Inflammatory macrophage treated with lipopolysaccharide for 1 hour (primary cell): ENCODE measurements at places on chromosomes 5 and 9.

DNA sequence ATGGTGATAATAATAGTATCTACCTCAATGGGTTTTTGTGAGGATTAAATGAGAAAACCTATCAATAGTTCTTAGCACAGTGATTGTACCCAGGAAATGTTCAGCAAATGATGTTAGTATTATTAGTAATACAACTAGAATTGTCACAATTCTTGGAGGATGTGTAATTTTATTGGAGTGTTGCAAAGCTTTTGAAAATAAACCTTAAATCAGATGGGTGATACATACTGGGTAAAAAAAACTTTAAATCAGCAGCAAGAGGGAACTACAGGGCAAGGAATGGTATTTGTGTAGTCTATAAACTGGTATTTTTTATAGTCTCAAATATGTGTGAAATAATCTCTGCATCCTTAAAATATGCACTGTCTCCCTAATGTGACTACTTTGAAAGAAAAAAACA, 371.6 kb downstream of the PIK3R1 start:
- no peak for DNase-seq

DNA sequence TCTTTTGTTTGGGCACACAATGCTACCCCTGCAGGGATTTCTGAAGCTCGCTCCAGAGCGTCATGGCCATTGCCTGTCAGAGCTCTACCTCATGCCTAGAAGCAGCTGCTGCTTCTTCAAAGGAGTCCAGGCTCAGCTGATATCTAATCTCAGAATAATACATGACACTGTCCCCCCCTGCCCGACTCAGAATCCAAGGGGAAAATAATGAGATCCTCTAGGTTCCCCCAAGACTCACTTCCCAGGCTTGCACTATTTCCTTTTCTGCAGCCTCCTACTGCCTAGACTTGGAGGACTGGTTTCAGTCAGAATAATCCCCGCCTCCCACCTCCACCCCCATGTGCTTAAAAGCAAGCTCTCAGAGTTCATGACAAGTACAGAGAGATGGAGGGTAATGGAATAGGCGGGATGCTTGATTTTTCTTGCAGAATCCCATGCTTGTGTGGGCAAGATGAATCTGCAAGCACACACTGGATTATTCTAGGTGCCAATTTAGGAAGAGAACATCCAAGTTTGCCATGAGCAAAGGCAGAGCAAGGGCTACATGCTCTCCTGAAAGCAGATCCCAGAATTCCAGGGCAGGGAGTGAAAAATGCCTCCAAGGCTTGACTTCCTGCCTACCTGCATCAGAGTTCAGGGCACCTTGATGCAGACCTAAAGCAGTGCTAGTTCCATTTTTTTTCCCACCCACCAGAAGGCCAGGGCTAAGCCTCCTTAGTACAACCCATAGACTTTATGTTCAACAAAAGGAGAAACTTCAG, 97.4 kb upstream of the IFNK start:
- peak; percentile 65 for DNase-seq

GRCh38 chr5:30548580-30549305, 644.7 kb upstream of the CDH6 start:
- no peak for DNase-seq

DNA sequence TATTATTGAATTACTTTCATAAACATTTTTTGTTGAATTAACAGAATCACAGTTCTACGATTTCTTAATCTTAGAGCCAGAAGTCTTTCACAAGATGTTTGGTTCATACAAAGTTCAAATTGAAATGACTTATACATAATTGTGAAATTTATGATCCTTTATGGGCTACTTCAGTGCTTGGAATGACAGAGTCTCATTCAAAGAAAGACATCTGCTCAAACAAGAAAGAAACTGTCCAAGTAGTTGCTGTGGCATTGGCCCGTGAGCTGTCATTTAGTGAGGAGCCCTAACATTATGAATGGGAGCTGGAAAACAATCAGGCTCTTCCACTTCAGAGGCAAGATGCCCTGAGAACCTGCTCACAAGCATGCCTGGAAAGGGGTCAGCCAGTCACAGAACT, 63.4 kb downstream of the AUH start:
- peak; percentile 85 for DNase-seq

DNA sequence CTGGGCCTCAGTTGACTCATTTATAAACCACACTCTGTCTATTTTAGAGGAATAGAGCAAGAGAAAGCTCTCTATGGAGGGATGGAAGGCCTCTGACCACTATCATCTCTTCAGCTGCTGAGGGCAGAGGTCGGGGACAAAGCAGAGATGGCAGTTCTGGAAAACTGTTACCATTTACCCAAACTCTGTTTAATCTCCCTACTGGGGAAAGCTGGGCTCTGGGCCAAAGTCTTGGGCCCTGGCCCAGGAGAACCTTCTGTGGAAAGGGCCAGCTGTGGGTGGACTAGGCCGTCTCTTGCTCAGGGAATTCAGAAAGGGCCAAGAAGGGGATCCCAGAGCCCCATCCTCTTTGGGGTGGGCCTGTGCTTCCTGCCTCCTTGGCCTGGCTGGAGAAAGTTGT, 100.0 kb downstream of the PSD2 start:
- DNase-seq, result no peak

- no peak for DNase-seq
These were observed 438.3 kb downstream of the PRELID2 start for GRCh38 chr5:145396888-145397287.

GRCh38 chr9:128203024-128203706, at the start of gene DNM1:
DNM1 (plus strand) TSS chr9:128203379; CDS start chr9:128203471, 92 bp downstream.
- DNase-seq, result peak; percentile 36

- DNase-seq, result no peak
These were observed 213.0 kb downstream of the ROR2 start for GRCh38 chr9:91736898-91737601.

- DNase-seq, result peak; percentile 21
These were observed 43.3 kb upstream of the ALDOB start for GRCh38 chr9:101478906-101479305.

DNA sequence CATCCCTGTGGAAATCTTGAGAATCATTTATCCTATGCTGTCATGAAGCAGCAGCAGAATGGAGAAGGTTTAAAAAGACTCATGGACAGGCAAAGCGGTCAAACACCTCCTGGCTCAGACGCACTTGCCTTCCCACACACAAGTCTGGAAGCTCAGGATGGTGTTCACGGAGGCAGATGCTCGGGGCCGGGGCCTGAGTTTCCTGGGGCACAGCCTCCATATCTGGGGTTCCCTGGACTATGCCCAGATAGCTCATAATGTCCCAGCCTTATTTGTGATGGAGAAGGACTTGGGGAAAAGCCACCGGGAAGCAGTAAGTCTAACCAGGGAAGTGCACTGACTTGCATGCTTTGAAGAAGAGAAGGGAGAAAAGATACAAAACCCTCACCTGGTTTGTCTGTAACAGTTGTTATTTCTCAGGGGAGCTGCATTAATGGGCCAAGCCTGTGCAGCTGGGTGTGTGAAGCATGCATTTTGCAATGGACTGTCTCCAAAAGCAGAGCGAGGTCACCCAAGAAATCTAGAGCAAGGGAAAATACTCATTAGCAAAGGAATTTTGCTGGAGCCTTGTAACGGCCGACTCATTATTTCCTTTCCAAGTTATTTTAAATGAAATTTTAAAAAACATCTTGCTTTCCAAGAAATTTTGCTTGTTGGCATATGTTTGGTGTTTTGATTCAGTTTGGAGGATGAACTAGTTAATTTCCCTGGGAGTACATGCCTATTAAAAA, 3.4 kb downstream of the S1PR3 start:
- no peak for DNase-seq

DNA sequence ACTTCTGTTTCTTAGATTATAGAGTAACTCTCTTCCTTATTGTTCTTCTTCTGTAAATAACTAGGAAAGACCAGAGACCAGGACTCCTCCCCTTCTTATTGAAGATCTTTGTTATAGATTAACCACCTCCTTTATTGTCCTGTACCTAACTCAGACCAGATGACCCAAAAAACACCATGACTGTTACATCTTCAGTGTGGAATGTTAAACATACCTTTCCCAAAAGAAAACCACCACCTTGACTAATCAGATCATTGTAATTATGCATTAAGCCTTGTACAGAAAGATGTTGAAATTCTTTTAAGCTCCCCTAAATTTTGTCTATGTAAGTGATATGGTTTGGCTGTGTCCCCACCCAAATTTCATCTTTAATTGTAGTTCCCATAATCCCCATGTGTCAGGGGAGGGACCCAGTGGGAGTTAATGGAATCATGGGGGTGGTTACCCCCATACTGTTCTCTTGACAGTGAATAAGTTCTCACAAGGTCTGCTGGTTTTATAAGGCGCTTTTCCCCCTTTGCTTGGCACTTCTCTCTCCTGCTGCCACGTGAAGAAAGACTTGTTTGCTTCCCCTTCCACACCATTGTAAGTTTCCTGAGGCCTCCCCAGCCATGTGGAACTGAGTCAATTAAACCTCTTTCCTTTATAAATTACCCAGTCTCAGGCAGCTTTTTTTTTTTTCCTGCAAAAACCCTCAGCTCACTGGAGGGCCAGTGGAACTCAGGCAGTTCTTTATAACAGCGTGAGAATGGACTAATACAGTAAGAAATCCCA, 26.3 kb downstream of the ARSB start:
- DNase-seq, result peak; percentile 68

- no peak for DNase-seq
These were observed 249.7 kb upstream of the TMEM161B start for GRCh38 chr5:88518131-88519016.

GRCh38 chr5:132747616-132748440, 602 bp downstream of the CCNI2 start:
- DNase-seq, result no peak

- DNase-seq, result no peak
These were observed 21.4 kb downstream of the KIF2A start for GRCh38 chr5:62327138-62328053.

GRCh38 chr5:107878661-107879060, 207.9 kb upstream of the EFNA5 start:
- no peak for DNase-seq

DNA sequence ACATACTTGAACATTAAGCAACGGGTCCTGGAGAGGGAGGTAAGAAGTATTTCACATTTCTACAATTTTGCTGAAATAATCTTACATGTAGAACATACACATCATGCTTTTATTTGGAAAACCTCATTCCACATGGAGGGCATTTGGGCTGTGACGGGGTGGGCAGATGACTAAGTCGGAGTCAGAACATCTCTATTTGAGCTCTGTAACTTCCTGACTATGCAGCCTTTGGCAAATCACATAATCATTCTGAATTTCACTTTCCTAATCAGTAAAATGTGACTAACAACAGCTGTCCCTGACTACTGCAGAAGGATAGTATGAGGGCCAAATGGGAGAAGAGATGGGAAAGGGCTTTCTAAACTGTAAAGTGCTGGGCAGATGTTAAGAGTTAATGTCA, 17.1 kb upstream of the IL6ST start:
- peak; percentile 63 for DNase-seq

DNA sequence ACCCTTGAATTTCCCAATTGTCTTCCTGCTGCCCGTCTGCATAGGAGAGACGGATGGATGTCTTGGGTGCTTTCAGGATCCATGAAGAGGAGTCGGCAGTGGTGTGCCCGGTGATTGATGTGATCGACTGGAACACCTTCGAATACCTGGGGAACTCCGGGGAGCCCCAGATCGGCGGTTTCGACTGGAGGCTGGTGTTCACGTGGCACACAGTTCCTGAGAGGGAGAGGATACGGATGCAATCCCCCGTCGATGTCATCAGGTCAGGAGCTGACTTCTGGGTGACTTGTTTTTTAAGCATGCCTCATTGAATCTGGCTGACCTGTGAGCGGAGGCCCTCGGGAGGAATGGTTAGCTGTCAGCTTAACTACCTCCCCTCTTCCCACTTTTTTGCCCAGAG, 24.2 kb downstream of the GALNT12 start:
- DNase-seq, result no peak

- no peak for DNase-seq
These were observed 37.0 kb downstream of the DPYSL3 start for GRCh38 chr5:147472664-147473475.

DNA sequence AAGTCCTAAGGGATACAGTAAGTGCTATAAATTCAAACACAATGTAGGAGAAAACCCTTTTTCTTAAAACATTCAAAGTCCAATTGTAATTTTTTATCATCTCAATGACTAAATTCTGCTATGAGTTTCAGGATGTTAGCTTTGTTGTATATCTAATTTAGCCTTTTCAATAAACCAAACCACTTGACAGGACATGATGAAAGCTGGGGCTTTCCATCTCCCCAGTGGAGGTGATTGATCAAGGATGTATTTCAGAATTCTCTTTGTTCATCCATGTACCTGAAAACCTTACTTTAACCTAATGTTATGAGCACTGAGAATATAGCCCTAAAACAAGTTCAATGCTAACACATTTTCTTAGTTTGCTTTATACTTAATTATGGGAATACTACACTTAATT, 639.0 kb upstream of the ITGA1 start:
- DNase-seq, result no peak

- no peak for DNase-seq
These were observed 15.5 kb downstream of the B4GALT1 start for GRCh38 chr9:33151601-33152000.

DNA sequence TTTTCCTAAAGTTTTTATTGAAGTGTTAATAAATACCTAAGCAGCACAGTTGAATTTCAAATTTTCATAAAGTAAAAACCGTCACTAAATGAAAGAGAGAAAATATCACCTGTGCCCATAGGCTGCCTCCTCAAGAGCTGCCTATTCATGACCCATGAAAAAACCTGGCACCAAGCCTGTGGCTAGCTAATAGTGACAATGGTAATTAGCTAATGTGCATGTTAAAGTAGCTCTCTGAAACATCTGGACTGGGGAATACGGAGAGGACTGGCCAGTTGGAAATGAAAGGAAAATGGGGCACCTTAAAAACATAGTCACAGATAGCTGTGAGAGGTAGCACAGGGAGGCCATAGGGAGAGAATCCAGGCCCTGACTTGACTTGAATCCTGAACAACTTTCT, 5.4 kb upstream of the GNE start:
- DNase-seq, result no peak

DNA sequence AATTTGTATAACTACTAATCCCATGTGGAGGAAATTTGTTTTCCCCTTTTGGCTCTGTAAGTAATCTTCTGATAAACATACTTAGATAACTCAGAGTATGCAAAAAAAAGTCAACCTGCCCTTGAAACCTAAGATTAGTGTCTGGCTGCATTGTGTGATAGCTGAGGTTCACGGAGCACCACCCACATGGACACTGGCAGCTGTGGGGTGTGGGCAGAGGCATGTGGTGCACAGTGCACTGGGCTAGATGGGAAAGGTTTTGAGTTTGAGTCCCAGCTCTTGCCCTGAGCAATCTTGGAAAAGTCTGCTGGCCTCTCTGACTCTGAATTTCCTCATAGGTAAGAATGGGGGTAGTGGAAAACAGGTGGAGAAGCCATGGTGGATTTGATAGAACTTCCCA, 75.1 kb downstream of the PLCXD3 start:
- DNase-seq, result no peak
